Fibroblast of the aortic adventitia (primary cell): ENCODE measurements at places on chromosomes 2 and 18. TPM values are rescaled to one million over a fixed set of nuclear protein-coding genes. Genes with fewer than 3 reads are reported as not detected.

The SEC11C gene
- total RNA-seq = 8.8 and 13.2 TPM in 2 replicates

The PLEK gene
- under 0.01 TPM in 1 of 2 replicates, not detected in the other for total RNA-seq

The NRP2 gene
- total RNA-seq = 11.2 and 12.6 TPM in 2 replicates

The ZNF521 gene
- 35.7 and 48.6 TPM in 2 replicates for total RNA-seq

The PRKAG3 gene
- total RNA-seq = 0.18 and 0.41 TPM in 2 replicates

The GULP1 gene
- 30.5 and 42.7 TPM in 2 replicates for total RNA-seq

The RELCH gene
- total RNA-seq = 44.0 and 52.0 TPM in 2 replicates

The SPC25 gene
- total RNA-seq = 19.3 TPM in 1 of 2 replicates, not detected in the other

The AMER3 gene
- not detected in 2 replicates for total RNA-seq

GRCh38 chr2:186101616-186102015 lies 363.0 kb downstream of the FSIP2 start:
- peak; percentile 10 for DNase-seq

DNA sequence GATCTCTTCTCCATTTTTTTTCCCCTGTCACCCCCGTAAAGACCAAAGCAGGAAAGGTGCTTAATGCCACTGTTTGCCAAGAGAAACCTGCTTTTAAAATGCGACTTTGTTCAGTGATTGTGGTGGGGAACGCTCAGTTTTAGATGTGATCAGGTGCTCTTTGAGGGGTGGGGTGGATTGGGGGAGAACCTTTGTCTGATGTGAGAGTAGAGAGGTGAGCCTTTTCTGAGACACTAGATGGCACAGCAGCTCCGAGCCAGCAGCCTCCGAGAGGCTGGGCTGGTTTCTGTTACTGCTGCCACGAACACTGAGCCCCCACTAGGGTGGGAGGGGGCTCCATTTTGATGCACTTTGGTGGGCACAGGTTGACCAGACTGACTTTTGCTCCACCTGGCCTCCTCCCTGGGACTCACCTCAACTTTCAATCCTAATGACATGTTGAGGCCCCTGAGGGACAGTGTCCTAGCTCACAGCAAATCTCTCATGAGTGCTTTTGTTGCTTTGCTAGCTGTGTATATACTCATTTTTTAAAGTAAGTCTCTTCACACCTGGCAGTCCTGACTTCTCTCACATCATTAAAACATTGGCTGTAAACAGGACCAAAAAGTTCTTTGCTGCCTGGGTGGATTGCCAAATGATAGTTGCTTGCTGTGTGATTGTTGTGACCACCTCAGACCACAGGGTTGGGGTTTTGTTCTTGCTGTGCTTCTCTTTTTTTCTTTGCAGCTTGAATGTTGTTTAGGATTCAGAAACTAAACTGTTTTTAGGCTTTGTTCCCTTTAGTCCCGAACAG lies 98.2 kb upstream of the MAP3K20 start:
- DNase-seq = no peak

- no peak for DNase-seq
These were observed 28.3 kb downstream of the EVA1A start for GRCh38 chr2:75532488-75532887.

- DNase-seq = no peak
These were observed 99.6 kb downstream of the KCTD1 start for GRCh38 chr18:26448714-26449159.

GRCh38 chr2:211181626-211182025 lies 625.2 kb downstream of the CPS1 start:
- DNase-seq = no peak

GRCh38 chr2:157460384-157460837 lies 16.5 kb upstream of the CYTIP start:
- DNase-seq = no peak

DNA sequence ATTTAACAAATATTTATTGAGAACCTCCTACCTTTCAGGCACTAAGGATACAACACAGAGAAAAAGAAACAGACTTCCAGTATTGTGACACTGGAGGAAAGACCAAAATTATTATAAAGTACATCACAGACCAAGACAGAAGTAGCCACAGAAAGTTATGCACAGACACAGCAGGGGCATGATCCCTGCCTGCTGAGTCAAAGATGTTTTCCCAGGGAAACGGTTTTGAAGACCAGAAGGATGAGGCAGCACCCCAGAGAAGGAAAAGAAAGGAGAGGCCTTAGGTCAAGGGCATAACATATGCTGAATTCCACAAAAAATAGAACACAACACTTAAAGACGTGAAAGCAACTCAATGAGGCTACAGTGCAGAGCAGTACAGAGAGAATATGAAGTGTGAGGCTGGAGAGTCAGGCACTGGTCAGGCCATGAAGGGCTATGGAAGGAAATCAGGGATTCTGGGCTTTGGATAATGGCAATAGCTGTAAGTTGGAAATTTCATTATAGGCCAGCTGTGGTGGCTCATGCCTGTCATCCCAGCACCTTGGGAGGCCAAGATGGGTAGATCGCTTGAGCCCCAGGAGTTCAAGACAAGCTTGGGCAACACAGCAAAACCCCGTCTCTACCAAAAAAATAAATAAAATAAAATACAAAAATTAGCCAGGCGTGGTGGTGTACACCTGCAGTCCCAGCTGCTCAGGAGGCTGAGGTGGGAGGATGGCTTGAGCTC lies 8.2 kb downstream of the ADAM17 start:
- DNase-seq = no peak

DNA sequence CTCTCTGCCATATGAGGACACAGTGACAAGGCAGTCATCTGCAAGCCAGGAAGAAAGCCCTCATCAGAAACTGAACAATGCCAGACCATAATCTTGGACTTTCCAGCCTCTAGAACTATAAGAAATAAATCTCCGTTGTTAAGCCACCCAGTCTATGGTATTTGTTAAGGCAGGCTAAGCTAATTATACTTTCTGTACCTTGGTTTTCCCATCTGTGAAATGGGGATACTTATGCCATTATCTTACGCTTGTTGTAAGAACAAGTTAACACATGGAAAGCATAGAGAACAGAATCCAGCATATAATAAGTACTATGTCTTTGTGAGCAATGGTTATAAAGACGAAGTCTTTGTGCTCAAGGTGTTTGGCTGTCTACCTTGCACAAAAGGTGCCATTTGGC lies 8.3 kb upstream of the ADD2 start:
- DNase-seq = no peak

- peak; percentile 45 for DNase-seq
These were observed 214.1 kb downstream of the RDH14 start for GRCh38 chr2:18346344-18346743.

- peak; percentile 92 for DNase-seq
These were observed 86.9 kb downstream of the RDH14 start for GRCh38 chr2:18473241-18474181.

DNA sequence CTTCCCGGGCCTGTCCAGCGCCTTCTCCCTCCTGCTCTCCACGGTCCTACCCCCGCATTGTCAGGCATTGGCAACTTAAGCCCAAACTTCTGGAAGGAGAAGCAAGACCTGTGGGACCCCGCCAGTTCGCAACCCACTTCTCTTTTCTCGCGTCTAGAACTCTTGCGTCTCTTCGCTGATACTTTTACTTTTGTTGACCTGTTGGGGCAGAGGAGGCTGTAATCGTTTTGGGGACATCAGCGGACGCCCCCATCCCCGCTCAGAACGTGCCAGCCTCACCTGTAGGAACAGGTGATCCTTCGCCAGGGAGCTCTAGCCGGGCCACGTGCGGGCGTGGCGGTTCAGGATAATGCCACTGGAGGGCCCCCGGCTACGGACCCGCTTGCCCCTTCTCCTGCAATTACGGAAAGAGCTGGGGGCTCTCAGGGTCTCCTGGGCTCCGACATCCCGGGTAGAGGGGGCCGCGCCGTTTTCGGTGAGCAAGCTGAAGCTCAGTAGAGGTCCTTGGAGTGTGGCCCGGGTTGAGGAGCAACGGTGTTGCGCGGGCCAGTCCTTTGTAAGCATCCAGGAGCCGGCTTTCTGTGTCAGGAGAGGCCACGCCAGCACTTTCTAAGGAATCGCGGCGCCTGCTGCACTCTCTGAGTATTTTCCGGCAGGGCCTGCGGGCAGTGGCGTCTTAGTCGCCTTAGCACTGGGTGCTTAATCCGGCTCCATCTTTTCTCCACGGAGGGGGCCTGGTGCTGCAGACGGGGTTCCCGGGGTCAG lies 1.6 kb downstream of the MTCL1 start:
- DNase-seq = peak; percentile 70

- DNase-seq = no peak
These were observed 33.8 kb downstream of the SDC1 start for GRCh38 chr2:20190876-20191713.
